ENCODE measurements at places on chromosomes 1 and 21.

GRCh38 chr1:72202761-72203160 is 79.6 kb downstream of the NEGR1 start:
- no peak for DNase-seq

GRCh38 chr21:41108668-41109585 is 59.0 kb upstream of the BACE2 start:
- no peak for DNase-seq

DNA sequence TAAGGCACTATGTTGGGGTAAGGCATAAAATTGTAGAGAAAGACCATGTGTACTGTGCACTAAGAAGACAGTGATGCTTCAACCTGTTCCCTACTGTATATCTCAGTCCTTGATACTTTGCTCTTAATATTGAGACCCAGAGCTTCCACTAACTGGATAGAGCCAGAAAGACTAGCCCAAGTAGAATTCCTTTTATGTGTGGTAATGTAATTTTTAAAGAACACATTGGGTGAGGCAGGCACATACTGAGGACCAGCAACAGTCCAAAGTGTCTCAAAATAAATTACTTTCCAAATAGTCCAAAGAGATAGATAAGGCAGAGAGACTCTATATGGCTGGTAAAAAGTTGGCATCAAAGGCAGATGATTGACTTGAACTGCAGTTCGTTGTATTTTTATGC is 31.4 kb upstream of the MROH9 start:
- DNase-seq: no peak

GRCh38 chr21:27372381-27372780 is 405.5 kb upstream of the ADAMTS5 start:
- no peak for DNase-seq
